ENCODE measurements at places on chromosomes 6 and 20.

DNA sequence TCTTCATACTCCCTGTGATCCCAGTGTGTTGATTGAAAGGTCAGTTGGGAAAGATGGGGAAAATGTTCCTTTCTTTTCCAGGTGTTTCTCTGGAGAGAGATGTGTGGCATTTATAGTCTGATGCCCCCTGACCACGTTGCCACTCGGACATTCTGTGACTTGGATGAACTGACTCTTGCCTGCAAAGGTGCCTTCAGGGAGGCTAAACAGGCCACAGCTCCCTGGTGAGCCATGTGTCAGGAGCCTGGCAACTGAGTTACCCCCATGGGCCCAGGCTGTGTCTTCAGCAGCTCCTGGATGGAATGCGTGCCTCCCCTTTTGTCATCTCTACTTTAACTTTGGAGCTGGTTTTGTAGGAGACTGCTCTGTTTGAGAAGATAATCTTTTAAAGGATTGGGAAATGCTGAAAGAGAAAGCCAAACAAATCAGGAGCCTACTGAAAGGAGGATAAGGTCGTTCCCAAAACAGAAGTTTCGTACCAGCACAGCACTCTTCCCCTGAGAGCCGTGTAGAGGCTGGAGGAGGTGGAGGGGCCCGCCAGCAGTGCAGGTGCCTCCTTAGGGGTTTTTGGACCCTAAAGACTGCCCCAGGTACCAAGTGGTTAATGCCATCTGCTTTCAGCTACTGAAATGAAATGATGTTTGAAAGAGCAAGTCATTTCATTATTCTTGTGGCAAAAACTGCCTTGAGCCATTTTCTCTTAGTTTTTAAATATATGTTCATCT, 322.8 kb downstream of the ZFAND3 start:
- no peak for DNase-seq

- DNase-seq = no peak
Observed at GRCh38 chr20:41587523-41587922, 30.7 kb downstream of the CHD6 start.

GRCh38 chr6:105991561-105992314, 94.4 kb upstream of the PRDM1 start:
- DNase-seq = no peak

- no peak for DNase-seq
Observed at GRCh38 chr6:128275030-128275429, 245.4 kb downstream of the PTPRK start.

DNA sequence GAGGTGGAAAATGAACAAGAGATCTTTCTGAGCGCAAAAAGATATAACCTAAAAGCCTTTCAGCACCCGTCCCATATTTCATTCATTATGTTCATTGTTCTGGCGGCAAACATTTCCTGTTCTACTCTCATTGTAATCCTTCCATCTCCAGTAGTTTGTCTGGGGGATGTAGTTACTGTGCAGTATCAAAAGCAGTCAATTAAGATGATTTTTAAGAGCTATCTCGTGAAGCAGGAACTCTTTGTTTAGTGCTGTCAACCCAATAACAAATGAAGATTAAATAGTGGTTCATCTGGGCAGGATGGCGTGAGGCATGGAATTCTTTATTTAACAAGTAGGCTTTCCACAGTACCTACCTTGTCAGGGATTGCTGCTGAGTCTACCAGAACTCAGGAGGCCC, 876.7 kb downstream of the HACE1 start:
- no peak for DNase-seq

DNA sequence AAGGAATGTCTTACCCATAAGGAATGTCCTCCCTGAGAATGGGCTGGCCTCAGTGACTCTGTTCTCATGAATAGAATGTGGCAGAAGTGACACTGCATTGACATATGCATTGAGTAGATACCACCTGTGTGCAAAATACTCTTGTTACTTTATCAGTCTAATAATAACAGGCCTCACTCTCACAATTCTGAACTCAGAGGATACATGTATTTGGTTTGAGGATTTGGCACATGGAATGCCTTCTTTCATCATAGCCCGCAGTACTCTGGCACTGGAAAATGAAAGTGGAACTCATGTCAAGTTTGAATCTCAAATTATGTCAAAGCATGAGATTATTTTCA, 52.9 kb upstream of the PLCB4 start:
- DNase-seq = no peak

DNA sequence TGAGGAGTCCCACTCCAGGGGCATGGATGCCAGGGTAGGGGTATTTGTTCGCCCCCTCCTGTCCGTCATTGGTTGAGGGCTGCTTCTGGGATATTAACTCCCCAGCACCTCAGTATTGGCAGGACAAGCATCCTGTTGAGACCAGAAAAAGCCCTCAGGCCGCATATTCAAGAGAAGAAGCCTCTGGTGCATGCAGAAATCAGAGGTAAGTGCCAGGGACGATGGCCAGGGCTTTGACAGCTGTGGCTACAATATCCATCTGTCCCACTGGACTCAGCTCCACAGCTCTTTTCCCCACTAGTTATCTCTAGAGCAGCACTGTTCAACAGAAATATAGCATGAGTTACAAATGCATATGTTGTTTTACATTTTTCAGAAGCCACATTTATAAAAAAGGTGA, 651.3 kb downstream of the KIF16B start:
- DNase-seq = no peak

GRCh38 chr20:21623074-21623780, 82.2 kb upstream of the PAX1 start:
- DNase-seq = no peak

DNA sequence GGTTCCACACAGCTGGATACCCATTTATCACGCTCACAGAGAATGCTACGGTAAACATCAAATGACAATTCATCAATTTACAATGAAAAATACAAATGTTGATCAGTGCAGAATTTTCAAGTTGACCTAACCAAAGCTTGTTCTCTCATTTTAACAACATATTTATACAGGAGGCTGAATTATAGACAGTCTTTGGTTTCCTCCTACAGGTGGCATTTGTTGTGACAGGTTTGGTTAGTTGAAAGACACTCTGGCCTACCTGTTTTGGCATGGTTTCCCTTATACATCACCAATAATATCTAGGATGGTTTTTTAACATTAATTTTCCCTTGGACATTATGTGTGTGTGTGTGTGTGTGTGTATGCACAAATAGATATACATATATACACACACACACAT, 642.5 kb upstream of the MMS22L start:
- no peak for DNase-seq

- DNase-seq = no peak
Observed at GRCh38 chr20:1896484-1897258, 1.5 kb downstream of the SIRPA start.

GRCh38 chr6:89204096-89204495, 13.1 kb downstream of the GABRR1 start:
- no peak for DNase-seq

GRCh38 chr20:51939259-51939585, 136.9 kb upstream of the SALL4 start:
- DNase-seq = no peak

All from stimulated activated CD4-positive, alpha-beta T cell treated with anti-CD3 and anti-CD28 coated beads, Interleukin-1b, Interleukin-23, amount 100 ng/mL, for 1 hour (primary cell).